ENCODE measurements at places on chromosomes 11 and 22.

GRCh38 chr22:19877626-19878339, 23.1 kb upstream of the GNB1L start:
- DNase-seq: no peak

DNA sequence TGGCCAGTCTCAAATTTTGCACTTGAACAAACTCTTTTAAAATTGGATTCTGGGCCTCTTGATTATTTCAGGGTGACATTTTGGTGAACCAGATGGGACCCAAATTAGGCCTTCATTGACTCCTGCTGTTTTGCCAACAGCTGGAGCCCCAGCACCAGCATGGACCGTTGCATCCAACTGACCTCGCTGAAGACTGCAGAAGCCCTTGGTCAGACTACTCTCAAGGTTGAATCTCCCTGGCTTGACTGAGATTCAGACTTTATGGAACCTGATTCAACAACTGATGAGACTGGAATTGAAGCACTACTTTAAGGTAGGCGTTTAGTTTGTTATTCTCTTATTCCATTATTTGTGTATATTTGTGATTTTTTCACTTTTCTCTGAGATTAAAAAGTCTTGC, 41.7 kb downstream of the NARS2 start:
- no peak for DNase-seq

DNA sequence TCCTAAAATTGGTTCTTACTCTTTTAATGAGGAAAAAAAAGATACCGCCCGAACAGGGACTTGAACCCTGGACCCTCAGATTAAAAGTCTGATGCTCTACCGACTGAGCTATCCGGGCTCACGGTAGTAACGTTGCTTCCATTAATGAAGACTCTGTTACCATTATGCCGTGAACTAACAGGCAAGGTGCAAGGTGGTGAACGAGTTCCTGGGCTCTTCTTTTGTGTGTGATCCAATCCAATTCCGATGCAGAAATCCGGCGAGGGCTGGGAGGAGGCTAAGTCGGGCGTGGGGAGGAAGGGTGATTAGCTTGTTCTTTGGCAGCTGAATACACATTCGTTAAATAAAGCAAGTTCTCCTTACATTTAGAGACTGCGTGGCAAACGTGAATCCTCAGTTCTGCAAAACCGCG, 49.0 kb downstream of the OR4D9 start:
- peak; percentile 61 for DNase-seq

DNA sequence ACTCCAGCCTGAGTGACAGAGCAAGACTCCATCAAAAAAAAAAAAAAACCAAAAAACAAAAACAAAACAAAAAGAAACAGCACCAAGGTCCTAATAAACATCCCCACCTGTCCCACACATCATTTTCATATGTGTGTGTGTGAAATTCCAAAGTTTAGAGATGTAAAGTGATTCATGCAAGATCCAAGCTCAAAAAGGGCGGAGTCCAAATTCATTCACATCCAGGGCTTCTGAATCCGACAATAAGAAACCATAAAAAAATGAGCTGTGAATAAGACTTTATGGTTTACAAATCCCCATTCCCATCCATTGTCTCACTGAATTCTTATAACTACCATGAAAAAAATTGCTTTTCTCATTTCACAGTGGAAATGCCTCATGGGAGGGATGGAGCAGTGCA, 30.9 kb upstream of the IGSF22 start:
- no peak for DNase-seq

DNA sequence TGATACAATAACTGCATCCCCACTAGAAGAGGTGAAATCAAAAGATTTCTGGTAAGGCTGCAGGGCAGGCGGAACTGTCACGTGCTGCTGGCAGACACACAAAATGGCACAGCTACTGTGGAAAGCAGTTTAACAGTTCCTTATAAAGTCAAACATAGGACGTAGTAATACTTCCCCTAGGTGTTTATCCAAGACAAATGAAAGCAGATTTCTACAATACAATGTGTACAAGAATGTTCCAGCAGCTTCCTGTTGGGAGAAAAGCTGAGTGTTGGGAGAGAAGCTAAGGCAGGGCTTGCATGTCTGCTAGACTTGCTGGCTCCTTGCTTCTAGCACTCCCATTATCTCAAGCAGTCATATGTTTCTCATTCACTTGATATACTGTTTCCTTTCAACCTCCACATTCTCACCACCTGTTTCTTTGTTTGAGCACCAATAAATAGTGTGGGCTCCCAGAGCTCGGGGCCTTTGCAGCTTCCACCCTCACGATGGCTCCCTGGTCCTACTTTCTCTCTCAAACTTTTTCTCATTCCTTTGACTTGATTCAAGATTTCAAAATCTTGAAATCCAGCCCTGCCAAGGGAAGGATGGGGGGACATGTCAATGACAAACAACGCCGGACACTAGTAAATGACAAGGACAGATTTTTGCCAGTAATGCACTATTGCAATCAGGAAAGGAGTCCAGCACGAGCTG, 21.2 kb upstream of the IL17RA start:
- DNase-seq: no peak

DNA sequence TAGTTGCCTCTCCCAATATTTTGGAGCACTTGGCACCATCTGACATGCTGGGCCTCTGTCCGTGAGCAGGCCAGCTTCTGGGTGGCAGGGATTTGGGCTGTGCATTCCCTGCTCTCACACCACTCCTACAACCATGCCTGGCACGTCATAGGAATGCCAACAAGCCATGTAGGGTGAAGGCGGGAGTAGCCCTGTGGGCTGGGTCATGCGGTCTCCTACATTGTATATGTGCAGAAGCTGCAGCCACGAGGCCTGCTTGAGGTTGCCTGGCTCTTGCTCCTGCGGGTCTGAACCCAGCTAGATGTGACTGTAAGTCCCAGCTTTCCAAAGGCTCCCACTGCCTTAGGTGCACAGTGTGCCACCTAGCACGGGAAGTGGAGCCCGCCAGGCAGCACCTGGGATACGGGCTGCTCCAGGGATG, 14.5 kb downstream of the MYEOV start:
- no peak for DNase-seq

DNA sequence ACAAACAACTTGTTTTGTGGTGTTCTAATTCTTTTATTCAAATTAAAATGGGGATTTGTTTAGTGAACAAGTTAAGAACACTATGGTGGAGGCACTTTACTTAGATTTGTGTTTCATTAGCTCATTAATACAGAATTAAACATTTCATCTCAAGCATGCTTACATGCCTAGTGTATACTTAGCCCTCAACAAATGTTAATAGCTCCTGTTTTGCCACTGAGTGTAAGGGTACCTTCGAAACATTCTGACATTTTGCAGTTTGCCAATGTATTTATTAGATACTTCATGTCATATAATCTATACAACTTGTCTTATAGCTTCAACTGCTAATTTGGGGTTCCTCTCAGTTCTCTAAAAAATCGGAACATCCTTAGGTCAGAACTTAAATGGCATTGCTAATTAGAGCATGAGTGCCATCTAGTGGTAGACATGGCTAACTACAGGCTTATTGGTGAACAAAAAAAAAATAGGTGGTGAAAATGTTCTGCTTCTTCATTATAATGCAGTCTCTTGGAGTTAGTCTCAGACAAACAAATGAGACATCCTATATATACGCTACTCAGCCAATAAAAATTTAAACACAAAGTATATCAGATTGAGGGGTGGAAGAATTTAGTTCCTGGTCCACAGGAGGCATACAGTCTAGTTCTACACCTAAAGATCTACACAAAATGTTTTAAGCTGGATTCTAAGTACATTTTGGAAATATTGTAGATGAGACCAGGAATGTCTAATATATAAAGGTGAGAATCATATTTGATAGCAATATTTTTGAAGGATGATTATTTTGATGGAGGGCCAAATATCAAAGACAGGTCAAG, 4.9 kb upstream of the CNTN5 start:
- DNase-seq: no peak
